ENCODE measurements at places on chromosomes 1 and 21. TPM values are rescaled to one million over a fixed set of nuclear protein-coding genes. Genes with fewer than 3 reads are reported as not detected.

The FAM72C gene
- total RNA-seq, result 6.9 TPM

The GREM2 gene
- total RNA-seq, result 0.08 TPM

The RAB42 gene
- total RNA-seq, result 2.2 TPM

The UBE2U gene
- total RNA-seq, result not detected

The ST3GAL3 gene
- 2.9 TPM for total RNA-seq

The GON4L gene
- 15.5 TPM for total RNA-seq

The KRTAP10-4 gene
- total RNA-seq, result not detected

The ZNF683 gene
- not detected for total RNA-seq

The COL6A2 gene
- total RNA-seq, result 19.8 TPM

The CREG1 gene
- 71.1 TPM for total RNA-seq

The FNBP1L gene
- total RNA-seq, result 24.3 TPM

The HFM1 gene
- total RNA-seq, result not detected

The LCE2C gene
- not detected for total RNA-seq

The IQGAP3 gene
- total RNA-seq, result 20.8 TPM

The TTC22 gene
- not detected for total RNA-seq

The SHISAL2A gene
- 0.27 TPM for total RNA-seq

The OR2T33 gene
- not detected for total RNA-seq

The KCNK1 gene
- 21.2 TPM for total RNA-seq

The LCK gene
- total RNA-seq, result not detected

The CEP104 gene
- 15.0 TPM for total RNA-seq

The HP1BP3 gene
- total RNA-seq, result 119 TPM

The KDF1 gene
- not detected for total RNA-seq

The GJA4 gene
- total RNA-seq, result not detected

The TTC34 gene
- total RNA-seq, result 0.02 TPM

The TCHHL1 gene
- total RNA-seq, result not detected

The ADGRL4 gene
- not detected for total RNA-seq

The RSPH1 gene
- 1.1 TPM for total RNA-seq

The PTTG1IP gene
- total RNA-seq, result 89.0 TPM

The SPRR4 gene
- not detected for total RNA-seq

The PPIAL4G gene
- not detected for total RNA-seq

The OPTC gene
- not detected for total RNA-seq

The RGSL1 gene
- not detected for total RNA-seq

All from A549 treated with ZK216348 at 1 μM for 4 hours (cell line).